ENCODE measurements at places on chromosomes 2 and 18.

- no peak for DNase-seq
These were observed 363.7 kb upstream of the CHAC2 start for GRCh38 chr2:53403792-53404413.

GRCh38 chr2:122070241-122070731 is 314.8 kb downstream of the TSN start:
- no peak for DNase-seq

DNA sequence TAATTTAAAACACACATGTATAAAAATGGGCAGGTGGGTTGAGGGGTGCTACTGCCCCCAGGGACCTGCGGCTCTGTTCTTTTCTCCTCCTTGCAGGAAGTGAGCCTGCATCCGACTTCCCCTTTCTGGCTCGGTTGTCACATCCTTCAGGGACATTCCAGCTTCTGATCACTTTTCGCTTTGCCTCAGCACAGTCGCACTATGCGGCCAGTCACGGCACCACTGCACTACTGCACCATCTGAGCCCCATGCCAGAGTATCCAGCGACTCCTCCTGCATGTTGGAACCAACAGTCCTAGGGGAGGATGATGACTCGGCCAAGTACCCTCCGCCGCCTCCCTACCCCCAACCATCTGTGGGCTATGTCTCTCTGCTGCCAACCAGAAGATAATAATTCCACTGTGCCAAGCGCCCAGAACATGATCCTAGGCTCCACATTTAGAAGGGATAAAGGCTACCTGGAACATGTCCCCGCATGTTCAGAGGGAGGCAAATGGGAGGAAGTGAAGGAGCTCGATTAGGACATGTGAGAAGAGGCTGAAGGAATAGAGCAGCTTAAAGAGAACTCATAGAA is 17.6 kb downstream of the CDC42EP3 start:
- no peak for DNase-seq

DNA sequence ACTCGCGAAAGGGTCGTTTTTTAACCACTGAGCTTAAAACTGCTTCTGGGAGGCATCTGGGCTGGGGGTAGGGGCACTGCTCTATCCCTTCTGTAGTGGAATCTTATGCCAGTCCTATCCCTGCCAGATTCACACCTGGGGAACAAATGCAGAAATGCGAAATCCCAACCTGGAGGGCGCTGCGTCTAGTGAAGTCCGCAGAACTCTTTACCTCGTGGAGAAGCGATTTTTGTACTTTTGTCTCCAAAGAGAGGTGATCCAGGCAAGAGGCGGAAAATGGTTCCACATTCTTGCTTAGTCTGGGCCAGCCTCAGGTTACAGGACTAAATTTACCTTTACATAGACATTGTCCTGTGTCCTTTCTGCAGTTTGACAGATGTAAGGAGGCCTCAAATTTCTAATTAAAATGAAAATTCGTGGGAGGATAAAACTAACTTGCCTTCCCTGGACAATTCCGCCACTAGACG is 10.4 kb downstream of the TBR1 start:
- no peak for DNase-seq

Measured in stimulated activated CD4-positive, alpha-beta T cell treated with anti-CD3 and anti-CD28 coated beads, Interleukin-1b, Interleukin-23, amount 100 ng/mL, for 4 hours (primary cell).